Glomerular endothelial cell (primary cell): ENCODE measurements at places on chromosomes 11 and 22. TPM values are rescaled to one million over a fixed set of nuclear protein-coding genes. Genes with fewer than 3 reads are reported as not detected.

The GAB2 gene
- total RNA-seq: 22.3 and 33.2 TPM in 2 replicates

- DNase-seq: no peak
These were observed 869.2 kb downstream of the TBC1D22A start for GRCh38 chr22:47631571-47632102.

- DNase-seq: no peak
These were observed 58.5 kb upstream of the TIMP3 start for GRCh38 chr22:32743046-32743445.

- DNase-seq: no peak
These were observed 20.3 kb upstream of the PGM2L1 start for GRCh38 chr11:74418509-74418895.

DNA sequence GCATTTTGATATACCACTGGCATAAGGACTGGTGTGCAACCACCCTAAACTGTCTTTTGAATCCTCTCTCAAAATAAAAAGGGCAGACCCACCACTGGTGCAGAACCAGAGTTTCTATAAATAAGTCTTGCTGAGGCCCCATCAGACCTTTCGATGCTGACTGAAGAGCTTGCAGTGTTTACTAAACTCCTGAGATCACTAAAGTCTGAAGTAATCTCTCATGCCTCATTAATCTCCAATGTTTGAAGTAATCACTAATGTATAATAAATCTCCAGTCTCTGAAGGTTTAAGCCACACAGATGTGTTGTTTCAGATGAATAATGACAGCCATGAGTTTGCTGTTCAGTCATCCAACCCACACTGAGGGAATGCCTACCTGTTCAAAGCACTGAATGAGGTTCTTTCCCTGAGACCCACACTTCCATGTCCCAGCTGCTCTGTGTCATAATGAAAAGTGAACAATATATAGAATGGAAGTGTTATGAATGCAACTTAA lies 50.6 kb upstream of the DEUP1 start:
- no peak for DNase-seq

DNA sequence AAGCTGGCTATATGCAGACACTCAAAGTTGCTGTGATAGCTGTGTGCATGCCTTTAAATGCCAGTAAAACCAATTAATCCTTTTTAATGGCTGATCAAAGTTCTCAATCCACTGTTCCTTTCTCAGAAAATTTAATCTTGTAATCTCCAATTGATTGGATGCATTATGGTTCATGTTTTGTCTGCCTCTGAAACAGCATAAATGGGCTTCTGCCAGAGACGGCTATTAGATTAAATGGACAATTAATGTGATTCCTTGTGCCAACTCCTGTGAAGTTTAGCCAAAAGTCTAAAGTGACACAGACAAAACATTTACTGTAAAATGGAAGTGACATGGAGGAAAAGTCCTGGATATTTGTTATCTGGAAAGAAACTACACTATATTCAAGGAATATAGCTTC lies 952.5 kb upstream of the FAT3 start:
- DNase-seq: no peak

- no peak for DNase-seq
These were observed 47.6 kb downstream of the GGTLC2 start for GRCh38 chr22:22691716-22692701.

DNA sequence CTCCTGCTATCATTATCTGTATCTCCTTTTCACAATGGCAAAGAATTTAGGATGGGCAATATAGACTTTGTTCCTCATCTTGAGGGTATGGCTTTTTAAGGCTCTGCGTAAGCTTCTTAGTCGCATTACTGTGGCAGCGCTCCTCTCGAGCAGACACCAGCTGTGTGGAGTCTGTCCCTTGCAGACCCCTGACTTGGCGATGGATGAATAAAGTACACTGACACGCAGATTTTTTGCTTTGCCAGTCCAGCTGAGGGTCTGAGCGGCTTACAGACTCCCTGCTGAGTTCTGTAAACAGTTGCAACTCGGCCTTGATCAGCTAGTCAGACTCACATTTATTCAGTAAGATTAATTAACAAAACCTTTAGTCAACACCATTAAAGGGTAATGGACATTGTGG lies 390.0 kb upstream of the CNTN5 start:
- no peak for DNase-seq

DNA sequence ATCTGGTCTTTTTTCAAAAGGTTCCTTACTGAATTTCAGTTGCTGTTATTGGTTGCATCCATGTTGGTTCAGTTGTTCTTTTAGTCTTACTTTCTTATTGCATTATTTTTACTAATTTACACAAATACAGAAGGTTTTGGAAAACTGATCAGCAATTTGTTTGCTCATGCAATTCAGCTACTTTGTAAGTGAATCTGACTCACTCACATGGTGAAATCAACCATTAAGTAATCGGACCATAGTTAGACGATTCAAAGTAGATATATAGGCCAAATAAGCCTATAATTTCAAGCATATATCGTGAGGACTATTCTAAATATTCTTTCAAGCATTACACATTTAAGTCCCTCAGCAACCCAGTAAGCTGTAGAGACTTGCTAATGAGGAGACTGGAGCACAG lies 41.7 kb downstream of the CCDC83 start:
- no peak for DNase-seq

DNA sequence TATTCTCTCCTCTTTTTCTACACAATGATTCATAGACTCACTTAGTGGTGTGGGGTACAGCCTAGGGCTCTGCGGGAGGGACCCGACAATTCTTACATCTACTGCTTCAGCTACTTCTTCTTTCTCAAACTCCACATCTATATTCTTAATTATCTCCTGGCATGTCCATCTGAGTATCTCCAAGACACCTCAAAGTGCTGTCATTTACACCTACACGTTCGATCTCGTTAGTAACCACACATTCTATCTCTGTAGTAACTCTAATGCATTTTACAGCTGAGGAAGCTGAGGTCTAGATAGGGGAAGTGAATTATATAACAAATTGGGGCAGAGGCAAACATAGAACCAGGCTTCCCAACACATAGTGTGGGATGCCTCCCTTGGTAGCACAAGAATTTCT lies 27.7 kb upstream of the RRM1 start:
- DNase-seq: no peak

GRCh38 chr11:108838792-108839105 lies 173.9 kb downstream of the DDX10 start:
- DNase-seq: no peak

GRCh38 chr11:61609000-61609979 lies 28.4 kb upstream of the SYT7 start:
- DNase-seq: no peak

The OR11H1 gene
- total RNA-seq: not detected in 2 replicates

DNA sequence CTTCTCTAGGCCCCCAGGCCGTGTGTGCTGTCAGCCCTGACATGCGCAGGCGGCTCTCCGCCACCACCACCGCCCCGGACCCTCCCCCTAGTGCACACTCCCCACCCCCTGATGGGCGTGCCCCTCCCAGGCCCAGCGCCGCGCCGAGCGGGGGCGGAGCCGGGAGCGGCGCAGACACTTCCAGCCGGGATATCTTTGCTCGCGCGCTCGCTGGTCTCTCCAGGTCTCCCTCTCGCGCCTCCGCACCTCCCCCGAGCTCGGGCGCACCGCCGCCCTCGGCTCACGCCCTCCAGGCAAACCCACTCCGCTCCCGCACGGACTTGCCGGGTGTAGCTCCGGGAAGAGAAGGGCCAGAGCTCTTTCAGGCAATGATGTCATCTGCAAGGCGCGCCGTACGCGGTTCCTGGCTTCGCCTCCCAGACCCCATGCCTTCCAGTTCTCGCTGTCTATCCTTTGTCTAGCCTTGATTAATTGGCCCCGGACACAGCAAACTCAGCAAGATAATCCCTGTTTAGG lies at the start of gene SCN3B:
TSS of gene SCN3B (minus strand) at position 59 of the 516 bp plus-strand sequence. CDS start 823 bp downstream, outside the sequence.
- DNase-seq: peak; percentile 3

The DEFB131B gene
- not detected in 2 replicates for total RNA-seq

DNA sequence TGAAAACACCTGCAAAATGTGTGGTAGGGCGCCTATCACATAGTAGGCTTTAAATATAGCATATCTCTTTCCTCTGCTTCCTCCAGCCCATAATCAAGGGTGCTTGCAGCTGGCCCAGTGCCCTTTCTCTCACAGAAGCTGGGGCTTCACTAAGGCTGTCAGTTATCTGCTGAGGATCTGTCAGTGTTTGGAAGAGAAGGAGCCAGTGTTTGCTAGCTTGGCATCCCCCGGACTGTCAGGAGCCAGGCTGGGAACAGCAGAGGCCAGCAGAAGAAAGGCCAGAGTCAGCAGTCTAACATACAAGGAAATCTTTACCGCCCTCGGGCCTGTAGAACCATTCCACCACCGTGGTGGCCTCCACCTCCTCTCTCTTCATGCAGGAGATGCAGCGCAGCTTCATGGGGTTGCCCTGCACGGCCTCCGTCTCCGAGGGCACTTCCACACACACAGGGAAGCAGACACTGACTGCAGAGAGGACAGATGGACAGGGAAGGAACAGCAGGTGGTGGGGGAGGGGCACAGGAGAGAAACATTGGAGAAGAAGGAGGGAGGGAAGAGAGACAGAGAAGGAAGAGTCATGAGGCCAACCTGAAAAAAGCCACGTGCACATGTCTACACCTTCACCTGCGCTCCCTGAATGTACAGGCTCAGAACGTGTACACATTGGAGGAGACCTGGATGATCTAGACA lies 9.0 kb downstream of the SCN3B start:
- no peak for DNase-seq

The IGF2 gene
- total RNA-seq: 8.8 and 50.6 TPM in 2 replicates

GRCh38 chr11:34330653-34331052 lies 27.2 kb downstream of the ABTB2 start:
- DNase-seq: no peak

- no peak for DNase-seq
These were observed 13.2 kb upstream of the MICAL2 start for GRCh38 chr11:12097219-12097618.

The OR51I1 gene
- not detected in 2 replicates for total RNA-seq

- no peak for DNase-seq
These were observed 112.0 kb upstream of the MTNR1B start for GRCh38 chr11:92857407-92857806.

DNA sequence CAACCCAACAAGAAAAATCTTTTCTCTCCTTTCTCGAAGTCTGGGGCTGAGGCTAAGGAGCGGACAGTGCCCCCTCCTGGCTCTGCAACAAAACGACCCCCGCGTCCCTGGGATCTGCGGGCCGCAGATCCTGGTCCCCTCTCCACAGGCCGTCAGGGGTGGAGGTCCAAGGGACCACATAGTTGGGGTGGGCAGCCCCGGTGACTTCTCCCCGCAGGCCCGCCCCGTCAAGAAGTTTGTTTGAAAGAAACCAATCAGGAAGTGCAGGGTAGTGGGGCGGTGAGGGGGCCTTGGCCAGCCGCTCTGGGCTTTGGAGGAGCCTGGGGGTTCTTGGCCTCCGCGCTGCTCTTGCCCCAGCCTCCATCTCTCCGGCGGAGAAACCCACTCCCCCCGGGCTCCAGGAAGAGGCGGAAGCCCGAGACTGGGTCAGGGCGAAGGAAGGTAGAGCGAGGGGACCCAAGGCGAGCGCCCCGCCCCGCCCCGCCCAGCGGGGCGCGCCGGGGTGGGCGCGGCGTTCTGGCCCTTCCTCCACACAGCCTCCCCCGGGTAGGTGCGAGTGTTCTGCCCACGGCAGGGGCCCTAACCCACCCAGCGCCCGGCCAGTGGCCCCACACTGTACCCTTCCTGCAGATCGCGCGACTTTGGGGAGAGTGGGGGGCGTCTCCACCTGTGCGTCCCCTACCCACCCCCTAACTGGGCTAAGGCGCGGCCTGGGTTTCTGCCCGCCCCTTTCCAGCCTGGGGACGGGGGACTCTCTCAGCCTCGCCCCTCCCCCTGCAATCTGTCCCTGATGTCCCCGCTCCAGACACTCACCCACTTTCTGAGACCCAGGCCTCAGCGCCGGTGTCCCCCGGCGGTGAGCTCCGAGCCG lies 1.3 kb downstream of the TP53I11 start:
- DNase-seq: no peak

DNA sequence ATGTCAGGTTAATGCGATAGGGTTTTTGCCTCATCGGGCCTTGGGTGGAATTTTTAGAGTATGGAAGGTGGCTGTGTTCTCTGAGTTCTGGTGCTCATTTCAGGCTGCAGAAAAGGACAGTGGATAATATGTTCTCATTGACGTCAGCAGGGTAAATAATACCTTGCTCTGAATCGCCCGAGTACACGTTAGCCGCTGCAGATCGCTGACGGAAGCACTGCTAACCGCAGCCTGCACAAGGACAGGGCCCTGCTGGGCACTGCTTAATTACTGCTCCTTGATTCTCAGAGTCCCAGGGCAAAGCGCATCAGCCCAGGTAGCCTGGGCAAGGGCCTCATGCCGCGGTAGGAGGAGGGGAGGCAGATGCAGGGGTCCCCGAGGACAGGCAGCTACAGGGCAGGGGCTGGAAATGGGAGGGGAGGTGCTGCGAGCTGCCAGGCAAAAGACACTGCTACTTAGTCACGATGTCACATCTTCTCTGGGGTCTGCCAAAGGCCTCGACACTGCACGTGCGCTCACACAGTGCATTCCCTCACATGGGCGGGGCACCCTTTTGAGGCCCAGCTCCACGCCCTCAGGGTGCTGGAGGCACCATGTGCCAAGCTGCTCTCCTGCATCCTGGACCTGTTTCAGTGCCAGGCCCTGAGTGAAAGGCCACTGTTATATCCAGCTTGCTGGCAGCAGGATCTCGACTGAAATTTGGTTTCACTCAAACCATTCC lies 35.2 kb downstream of the PPP2R1B start:
- no peak for DNase-seq

The KRTAP5-9 gene
- not detected in 2 replicates for total RNA-seq

The ZBTB16 gene
- total RNA-seq: 6.9 and 10.9 TPM in 2 replicates

The ZDHHC13 gene
- 31.9 and 52.1 TPM in 2 replicates for total RNA-seq

- DNase-seq: no peak
These were observed 2.5 kb downstream of the FERMT3 start for GRCh38 chr11:64208796-64209562.

The OR51E1 gene
- not detected in 2 replicates for total RNA-seq

The VPS11 gene
- total RNA-seq: 36.9 and 40.3 TPM in 2 replicates

The ADM gene
- total RNA-seq: 87.0 and 170 TPM in 2 replicates

The OR6T1 gene
- total RNA-seq: not detected in 2 replicates

The HSPB2 gene
- 0.10 TPM in 1 of 2 replicates, not detected in the other for total RNA-seq

DNA sequence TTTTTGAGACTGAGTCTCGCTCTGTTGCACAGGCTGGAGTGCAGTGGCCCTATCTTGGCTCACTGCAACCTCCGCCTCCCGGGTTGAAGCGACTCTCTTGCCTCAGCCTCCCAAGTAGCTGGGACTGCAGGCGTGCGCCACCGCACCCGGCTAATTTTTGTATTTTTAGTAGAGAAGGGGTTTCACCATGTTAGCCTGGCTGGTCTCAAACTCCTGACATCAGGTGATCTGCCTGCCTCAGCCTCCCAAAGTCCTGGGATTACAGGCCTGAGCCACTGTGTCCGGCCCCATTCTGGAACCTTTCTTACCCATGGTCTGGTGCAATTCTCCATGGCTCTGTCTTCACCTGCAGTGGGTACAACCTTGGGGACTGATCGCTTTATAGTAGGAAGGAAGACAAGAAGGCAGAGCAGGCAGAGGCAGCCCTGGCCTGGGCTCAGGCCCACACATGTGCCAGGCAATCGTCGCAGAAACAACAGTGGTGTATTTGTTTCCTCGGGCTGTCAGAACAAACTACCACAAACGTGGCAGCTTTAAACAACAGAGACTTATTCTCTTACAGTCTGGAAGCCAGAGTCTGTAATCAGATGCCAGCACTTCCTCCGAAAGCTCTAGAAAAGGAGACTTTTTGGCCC lies 4.0 kb upstream of the PTGDR2 start:
- DNase-seq: no peak

GRCh38 chr22:37659066-37659896 lies 758 bp downstream of the PDXP start:
- DNase-seq: no peak

The TRIM68 gene
- total RNA-seq: 21.0 and 21.9 TPM in 2 replicates

- DNase-seq: no peak
These were observed 1.7 kb upstream of the RTN4RL2 start for GRCh38 chr11:57458410-57459163.

The OR2D2 gene
- 0.35 TPM in 1 of 2 replicates, not detected in the other for total RNA-seq

The RANGAP1 gene
- 121 and 135 TPM in 2 replicates for total RNA-seq
